Stimulated activated CD8-positive, alpha-beta memory T cell treated with anti-CD3 and anti-CD28 coated beads, Interleukin-12 subunit alpha, Interleukin-12 subunit beta, amount 100 ng/mL, for 4 hours (primary cell): ENCODE measurements at places on chromosomes 1 and 21.

DNA sequence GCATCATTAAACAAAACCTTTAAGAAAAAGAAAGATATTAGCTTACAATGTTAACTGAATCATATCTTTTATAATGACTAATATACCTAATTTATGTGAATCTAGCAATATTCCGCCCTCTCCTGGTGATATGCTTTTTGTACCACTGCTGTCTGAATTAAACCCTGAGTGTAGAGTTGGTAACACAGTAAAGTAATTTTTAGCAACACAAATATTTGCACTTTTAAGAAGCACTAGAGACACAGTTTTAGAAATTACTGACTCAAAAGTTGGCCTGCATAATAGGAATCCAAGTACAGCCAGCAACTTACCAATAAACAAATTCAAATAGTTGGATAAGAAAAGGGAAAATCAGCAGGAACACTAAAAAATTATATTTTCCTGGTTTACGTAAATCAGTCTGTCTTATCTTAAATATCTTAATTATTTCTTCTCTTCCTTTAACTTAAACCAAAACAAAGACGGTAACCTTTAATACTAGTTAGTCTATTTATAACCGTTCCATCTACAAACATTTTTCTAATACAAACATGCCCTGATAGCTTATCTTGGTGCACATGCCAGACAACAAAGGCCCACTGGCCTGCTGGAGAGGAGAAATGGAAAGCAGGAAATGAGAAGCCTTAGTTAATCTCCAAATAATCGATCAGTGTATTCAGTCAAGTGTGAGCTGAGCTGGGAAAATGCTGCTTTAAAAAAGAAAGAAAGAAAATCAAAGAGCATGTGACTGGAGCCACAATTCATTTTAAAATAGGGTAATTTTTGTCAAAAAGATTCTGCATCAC is 246.0 kb downstream of the RERE start:
- DNase-seq, result no peak

DNA sequence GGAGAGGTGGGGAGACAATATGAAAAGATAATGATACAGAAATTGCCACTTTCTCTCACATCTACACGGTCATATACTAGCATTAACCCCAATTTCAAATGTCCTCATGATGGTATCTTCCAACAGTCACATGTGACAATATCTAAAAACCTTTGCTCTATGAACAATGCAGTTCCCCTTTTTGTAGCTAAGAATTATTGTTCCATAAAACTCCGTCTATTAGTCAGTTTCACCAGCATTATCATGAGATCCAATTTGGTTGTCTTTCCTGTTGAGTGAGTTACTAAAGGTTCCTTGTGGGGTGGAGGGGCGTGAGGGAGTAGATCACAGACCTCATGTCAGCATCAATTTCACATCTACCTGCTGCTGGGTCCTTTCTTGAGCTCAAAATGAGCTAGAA is 1.7 kb downstream of the TIAM1 start:
- no peak for DNase-seq

DNA sequence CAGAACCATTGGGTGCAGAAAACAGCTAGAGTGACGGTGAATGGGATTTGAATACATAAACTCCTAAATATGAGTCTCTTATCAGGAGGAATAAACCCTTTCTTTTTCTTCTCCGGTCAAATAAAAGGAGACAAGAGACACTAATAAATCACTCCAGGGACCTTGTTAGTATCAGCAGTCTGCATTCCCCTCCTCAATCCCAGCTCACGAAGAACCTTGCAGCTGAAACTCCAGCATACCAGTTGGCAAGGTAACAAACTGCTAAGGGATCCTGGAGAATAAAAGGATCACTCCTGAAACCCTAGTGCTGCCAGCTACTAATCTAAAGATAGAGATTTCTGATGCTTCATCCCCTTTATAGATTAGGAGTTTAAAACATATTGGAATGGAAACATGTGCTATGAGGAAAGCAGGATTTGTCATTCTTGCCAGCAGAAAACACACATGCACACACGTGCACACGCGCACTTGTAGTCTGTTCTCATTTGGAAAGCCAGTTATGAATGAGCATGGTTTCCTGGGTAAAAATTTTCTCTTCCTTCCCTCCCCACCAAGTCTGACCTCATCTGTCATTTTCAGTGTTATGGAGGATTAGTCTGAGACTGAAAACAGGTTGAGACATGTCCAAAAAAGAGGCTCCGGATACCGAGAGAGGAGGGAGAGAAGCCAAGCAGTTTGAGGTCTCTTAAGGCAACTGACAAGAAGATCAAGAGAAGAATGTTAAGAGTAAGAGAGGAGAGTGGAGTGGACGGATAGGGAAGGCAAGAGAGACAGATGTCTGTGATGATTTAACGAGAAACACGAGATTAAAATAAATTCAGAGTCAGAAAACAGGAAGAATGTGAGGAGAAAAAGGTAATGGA is 10.9 kb downstream of the IER5 start:
- DNase-seq, result no peak

- no peak for DNase-seq
Observed at GRCh38 chr21:18403735-18404450, at the start of gene TMPRSS15. TSS of gene TMPRSS15 (minus strand) at chr21:18403785. CDS start at chr21:18403622, 163 bp downstream.

DNA sequence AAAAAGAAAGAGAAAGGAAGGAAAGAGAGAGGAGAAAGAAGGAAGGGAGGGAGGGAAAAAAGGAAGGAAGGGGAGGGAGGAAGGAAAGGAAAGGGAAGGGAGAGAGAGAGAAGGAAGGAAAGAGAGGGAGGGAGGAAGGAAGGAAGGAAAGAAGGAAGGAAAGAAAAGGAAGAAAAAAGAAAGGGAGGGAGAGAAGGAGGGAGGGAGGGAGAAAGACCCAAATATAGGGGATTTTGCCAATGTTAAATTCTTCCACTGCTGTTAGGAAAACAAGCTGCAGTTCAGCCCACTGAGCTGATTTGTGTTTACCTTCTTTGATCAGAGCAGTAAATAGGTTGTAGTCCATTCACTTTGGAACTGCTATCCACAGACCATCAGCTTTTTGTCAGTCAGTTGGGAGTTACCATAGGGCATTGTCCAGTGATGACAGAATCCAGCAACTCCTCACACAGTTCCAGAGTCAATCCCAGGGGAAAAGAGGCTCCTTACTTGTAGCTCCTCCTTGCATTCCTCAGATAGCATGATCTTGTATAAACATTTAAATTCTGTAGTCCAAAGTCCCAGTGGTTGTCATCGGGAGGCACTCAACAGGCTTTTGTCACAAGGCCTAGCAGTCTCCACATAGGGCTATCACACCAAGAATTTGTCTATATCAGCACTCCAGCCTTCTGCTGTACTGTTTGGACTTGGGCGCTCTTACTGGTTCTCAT is 13.5 kb upstream of the PPP1R8 start:
- no peak for DNase-seq

DNA sequence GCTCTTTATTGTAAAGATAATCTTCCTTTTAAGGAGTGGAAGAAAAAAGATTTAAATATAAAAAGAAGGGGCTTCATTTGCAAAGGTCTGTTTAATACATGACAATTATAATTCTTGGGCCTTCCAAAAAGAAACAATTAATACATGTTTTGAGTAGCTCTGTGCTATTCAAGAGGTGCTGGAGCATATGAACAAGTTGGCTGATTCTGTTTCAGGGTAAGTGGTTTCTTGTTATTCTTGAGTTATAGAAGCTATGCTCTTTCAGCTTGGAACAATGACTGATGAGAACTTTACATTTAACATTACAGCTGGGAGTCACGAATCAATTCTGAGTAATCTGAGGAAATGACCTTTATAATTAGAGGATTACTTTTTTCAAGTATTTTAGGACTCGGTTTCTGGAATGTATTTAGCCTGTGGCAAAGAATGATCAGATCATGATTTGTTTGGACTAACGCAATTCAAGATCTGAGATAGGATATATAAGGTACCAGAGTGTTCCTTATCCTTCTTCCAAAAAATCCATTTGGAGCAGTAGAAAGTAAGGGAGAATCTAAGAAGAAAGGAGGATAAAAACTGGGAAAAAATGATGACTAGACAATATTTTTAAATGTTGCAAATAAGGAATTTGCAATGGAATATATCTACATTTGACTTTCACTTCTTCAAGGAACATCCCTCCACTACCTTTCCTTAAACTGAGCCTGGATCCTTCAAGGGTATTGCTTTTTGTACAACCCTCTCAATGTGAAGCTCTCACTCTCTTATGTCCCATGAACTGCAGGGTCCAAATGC is 77.1 kb upstream of the KCTD3 start:
- no peak for DNase-seq

GRCh38 chr1:158112994-158113758 is 67.5 kb upstream of the CD1D start:
- peak; percentile 15 for DNase-seq

DNA sequence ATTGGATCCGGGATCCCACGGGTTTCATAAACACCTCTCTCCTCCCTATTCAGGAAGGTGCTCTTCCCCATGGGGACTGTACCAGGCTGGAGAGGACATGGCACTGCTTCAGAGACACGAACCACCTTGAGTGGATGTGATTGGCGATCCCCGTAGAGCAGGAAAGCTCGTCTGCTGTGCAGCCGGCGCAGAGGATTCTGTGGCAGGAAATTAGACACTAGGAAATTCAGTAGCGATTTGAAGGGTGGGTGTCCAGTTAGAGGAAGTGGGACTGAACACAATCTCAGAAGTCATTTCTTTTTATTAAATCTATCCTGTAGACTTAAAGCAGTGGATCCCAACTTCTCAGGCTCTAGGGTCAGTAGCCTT is 767 bp downstream of the PDIK1L start:
- no peak for DNase-seq

DNA sequence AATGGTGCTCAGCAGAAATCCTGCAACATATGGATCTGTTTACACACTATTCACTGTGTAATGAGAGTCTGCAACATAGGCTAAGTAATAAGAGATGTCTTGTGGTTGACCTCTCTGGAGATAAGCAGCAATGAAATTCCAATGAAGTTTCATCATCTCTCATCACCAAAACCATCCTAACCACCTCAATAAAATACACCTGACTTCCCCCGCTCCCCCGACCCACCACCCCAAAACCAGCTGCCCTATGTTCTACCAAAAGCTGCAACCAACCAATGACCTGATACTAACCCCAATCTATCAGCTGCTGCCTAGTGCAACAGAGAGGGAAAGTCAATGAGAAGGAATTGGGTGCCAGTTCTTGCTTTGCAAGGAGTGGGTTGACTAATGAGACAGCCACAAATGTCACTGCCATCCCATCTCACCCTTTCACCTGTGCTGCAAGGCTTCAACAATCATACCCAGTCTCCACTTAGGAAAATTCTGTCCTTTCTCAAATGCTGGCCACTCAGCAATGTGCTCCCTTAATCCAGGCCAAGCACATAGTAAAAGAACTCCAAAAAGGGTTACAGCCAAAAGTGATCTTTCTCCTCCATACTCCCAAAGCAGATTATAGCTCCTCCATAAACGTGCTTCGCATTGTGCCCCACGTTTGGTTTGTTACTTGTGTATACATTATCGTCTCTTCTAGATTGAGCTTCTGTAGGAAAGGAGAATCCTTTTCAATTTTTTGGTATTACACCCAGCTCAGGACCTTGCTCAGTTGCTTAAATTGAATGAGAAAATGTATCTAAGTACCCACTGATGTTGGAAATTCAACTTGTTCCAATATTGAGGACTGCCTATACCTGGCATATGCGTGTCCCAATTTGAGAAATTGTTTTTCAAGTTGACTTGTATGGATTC is 29.0 kb downstream of the MRPL39 start:
- DNase-seq, result no peak

- no peak for DNase-seq
Observed at GRCh38 chr1:21520899-21521716, 11.9 kb downstream of the ALPL start.

GRCh38 chr1:56548571-56548970 is 30.8 kb downstream of the PLPP3 start:
- no peak for DNase-seq

DNA sequence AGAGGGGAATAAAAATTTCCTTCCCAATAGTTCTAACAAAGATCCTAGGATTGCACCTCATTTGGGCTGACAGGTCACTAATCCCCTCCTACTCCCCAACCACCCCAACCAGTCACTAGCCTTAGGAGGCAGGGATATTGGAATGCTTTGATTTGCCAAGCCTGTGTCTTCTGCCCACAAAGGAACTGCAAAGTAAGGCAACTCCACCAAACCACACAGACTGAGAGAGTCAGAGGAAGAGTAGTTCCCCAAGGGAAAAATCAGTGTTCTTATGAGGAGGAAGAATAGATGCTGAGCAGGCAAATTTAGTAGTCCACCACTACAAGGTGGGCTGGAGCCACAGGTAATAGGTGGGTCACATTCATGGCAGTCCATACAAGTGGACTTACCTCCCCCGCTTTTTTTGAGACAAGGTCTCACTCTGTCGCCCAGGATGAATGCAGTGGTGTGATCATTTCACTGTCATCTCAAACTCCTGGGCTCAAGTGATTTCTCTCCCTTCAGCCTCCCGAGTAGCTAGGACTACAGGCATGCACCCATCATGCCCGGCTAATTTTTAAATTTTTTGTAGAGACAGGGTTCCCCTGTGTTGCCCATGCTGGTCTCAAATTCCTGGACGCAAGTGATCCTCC is 3.7 kb upstream of the TMEM39B start:
- DNase-seq, result no peak

- no peak for DNase-seq
Observed at GRCh38 chr1:201536558-201536957, 2.4 kb upstream of the NAV1 start.
